ENCODE measurements at places on chromosomes 3 and 15. TPM values are rescaled to one million over a fixed set of nuclear protein-coding genes. Genes with fewer than 3 reads are reported as not detected.

DNA sequence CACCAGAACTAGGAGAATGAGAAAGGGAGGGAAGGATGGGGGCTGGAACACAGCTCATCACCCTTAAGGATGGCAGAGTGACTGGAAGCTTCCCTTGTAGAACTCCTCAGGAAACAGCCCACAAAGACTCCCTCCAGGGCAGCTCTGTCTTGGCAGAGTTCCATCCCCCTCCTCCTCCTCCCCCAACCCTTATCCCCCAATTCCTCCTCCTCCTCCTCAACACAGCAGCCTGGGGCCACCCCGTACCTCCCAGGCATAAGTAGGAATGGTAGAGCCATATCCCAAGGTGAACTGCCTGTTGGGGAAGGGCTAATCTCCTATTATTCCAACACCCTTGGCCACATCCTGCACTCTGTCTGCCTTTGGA is 38.8 kb downstream of the ADCY5 start:
- H3K27ac ChIP-seq = no peak overlapping the region
- no peaks in the 10 kb centered on the region for H3K4me1 ChIP-seq
- H3K36me3 ChIP-seq = no peaks in the 10 kb centered on the region
- H3K4me3 ChIP-seq = no peak overlapping the region
- H3K27me3 ChIP-seq = peaks cover 14% of the 10 kb centered on the region

DNA sequence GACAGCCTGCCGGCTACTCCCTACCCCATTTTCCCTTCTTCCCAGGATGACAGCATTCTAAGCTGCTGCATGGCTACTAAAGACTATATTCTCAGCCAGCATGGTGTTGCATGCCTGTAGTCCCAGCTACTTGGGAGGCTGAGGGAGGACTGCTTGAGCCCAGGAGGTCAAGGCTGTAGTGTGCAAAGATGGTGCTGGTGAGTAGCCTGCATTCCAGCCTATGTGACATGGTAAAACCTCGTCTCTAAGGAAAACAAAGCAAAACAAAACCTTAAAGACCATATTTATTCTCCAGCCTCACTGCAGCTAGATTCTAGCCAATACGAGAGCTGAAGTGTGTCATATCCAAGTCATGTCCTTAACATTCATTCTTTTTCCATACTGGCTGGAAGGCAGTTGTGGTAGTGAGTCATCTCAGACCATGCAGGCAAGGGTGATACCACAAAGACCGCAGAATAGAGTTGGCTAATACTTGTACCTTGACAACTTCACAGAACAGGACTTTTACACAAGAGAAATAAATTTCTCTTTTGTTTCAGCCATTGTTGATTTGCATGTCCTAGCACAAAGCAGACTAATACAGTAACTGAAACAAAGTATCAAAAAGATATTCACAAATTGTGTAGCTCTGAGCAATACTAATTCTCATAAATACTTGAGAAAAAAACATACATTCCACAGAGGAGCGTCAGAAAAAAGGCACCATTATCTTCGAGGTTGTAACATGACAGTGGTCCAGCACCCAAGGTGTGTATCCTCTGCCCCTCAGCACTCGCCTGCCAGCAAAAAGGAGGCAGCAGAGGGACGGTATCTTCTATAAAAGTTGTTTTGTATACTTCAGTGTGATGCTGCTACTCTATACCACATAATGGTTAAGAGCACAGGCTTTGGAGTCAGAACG is 14.8 kb downstream of the PBRM1 start:
- no peak overlapping the region for H3K4me3 ChIP-seq
- H3K36me3 ChIP-seq = peaks cover 54% of the 10 kb centered on the region
- no peaks in the 10 kb centered on the region for H3K4me1 ChIP-seq
- H3K27me3 ChIP-seq = no peaks in the 10 kb centered on the region
- no peak for DNase-seq

Gene ALDH1L1
- polyA plus RNA-seq = not detected

DNA sequence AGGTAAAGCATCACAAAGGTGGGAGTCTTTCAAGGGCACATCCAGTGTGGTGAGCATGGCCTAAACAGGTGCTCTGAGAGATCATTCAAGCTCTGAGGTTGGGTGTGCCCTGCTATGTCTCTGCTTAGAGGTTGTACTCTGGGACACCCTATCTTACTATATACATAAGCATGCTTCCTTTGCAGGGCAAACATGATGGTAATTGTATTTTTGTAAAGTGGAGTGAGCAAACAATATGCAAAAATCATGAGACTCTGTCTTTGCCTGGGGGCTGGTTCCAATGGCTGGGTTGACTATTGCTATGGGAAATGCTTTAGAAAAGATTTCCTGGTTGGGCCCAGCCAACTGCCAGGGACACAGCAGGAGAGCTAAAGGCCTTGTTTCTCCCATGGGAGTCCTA is 315.1 kb upstream of the TLE3 start:
- no peak for DNase-seq
- no peak overlapping the region for H3K27ac ChIP-seq
- no peaks in the 10 kb centered on the region for H3K4me1 ChIP-seq
- H3K36me3 ChIP-seq = no peaks in the 10 kb centered on the region

Gene TRPM1
- polyA plus RNA-seq = not detected

GRCh38 chr15:78455749-78456148 is 17.7 kb downstream of the IREB2 start:
- H3K36me3 ChIP-seq = peaks cover 4% of the 10 kb centered on the region
- H3K27me3 ChIP-seq = no peaks in the 10 kb centered on the region
- peak overlapping the region; percentile 61 for H3K27ac ChIP-seq
- peaks cover 18% of the 10 kb centered on the region for H3K4me1 ChIP-seq
- DNase-seq = no peak

- H3K4me3 ChIP-seq = no peak overlapping the region
- DNase-seq = no peak
- 0 out of 2 replicates have a peak overlapping the region, but pooled peaks have one; percentile 45 for H3K27ac ChIP-seq
Observed at GRCh38 chr3:127215714-127216414, 22.9 kb downstream of the PRR23E start.

GRCh38 chr3:61152071-61152470 is 99.2 kb downstream of the FHIT start:
- H3K4me3 ChIP-seq = no peak overlapping the region
- no peaks in the 10 kb centered on the region for H3K27me3 ChIP-seq
- DNase-seq = no peak
- no peak overlapping the region for H3K27ac ChIP-seq
- no peaks in the 10 kb centered on the region for H3K36me3 ChIP-seq

GRCh38 chr15:74829486-74829885 is 3.1 kb downstream of the CPLX3 start:
- H3K27me3 ChIP-seq = peaks cover 24% of the 10 kb centered on the region
- no peak overlapping the region for H3K4me3 ChIP-seq
- no peak overlapping the region for H3K27ac ChIP-seq
- peaks cover 16% of the 10 kb centered on the region for H3K4me1 ChIP-seq

- 0 out of 2 replicates have a peak overlapping the region, but pooled peaks have one; percentile 17 for H3K4me3 ChIP-seq
- no peaks in the 10 kb centered on the region for H3K36me3 ChIP-seq
- no peak for DNase-seq
Observed at GRCh38 chr15:62307551-62307950, 142.5 kb upstream of the C2CD4B start.

GRCh38 chr15:73940061-73940981 is 14.1 kb downstream of the LOXL1 start:
- H3K4me3 ChIP-seq = no peak overlapping the region
- H3K4me1 ChIP-seq = peaks cover 49% of the 10 kb centered on the region
- DNase-seq = peak; percentile 76
- H3K27ac ChIP-seq = peak overlapping the region; percentile 85
- no peaks in the 10 kb centered on the region for H3K36me3 ChIP-seq
- no peaks in the 10 kb centered on the region for H3K27me3 ChIP-seq
